ENCODE measurements at places on chromosomes 1 and 21.

GRCh38 chr1:97120806-97121205, 399.2 kb downstream of the PTBP2 start:
- no peak for DNase-seq

DNA sequence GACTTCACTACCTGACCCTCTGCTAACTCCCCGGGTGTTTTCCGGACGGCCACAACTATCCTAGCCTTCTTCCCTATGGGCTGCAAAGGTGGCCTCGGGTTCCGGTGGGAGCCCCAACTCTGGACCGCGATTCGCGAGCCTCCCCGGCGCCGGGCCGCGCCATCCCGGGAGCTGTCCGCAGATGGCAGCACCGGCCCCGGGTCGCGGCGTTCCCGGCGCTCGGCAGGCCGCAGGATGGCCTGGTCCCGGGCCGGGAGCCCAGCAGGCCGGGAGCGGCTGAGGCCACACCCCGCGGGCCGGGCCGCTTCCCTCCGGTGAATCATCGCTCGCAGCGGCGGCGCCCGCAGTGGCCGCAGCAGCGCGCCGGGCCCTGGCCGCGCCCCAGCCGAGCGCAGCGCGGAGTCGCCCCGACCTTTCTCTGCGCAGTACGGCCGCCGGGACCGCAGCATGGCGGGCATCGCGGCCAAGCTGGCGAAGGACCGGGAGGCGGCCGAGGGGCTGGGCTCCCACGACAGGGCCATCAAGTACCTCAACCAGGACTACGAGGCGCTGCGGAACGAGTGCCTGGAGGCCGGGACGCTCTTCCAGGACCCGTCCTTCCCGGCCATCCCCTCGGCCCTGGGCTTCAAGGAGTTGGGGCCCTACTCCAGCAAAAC, at the start of gene CAPN2:
Gene CAPN2 (plus strand): TSS at position 346 of the 656 bp plus-strand sequence. CDS start 102 bp downstream, at position 448.
- peak; percentile 79 for DNase-seq

DNA sequence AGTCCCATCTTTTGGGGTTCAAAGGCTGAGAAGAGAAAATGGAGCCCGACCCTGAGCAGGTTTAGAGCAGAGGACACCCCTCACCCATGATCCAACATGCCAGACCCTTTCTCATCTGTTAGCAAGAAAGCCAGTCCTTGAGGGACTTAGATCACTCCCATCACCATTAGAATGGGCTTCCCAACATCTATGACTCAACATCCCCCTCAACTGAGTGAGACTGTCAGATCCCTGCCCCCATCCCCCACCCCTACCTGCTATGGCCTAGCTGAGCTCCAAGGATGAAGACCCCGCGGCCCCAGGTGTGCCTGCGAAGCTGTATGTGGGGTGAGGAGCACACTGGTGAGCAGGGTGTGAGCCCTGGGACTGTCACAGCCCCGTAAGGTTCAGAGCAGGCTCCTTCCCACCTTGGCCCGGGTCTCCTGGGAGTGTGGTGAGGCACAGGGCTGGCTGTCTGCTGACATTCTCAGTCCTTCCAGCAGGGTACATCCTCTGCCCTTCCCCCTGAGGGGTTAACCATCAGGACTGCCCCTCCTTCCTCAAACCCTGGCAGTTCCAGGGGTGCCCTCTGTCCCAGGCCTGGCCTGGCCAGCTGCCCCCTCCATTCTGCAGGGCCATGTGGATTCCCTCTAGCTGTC, 21.4 kb upstream of the BLACAT1 start:
- no peak for DNase-seq

- DNase-seq = no peak
Observed at GRCh38 chr1:30449003-30449402, 274.4 kb downstream of the MATN1 start.

DNA sequence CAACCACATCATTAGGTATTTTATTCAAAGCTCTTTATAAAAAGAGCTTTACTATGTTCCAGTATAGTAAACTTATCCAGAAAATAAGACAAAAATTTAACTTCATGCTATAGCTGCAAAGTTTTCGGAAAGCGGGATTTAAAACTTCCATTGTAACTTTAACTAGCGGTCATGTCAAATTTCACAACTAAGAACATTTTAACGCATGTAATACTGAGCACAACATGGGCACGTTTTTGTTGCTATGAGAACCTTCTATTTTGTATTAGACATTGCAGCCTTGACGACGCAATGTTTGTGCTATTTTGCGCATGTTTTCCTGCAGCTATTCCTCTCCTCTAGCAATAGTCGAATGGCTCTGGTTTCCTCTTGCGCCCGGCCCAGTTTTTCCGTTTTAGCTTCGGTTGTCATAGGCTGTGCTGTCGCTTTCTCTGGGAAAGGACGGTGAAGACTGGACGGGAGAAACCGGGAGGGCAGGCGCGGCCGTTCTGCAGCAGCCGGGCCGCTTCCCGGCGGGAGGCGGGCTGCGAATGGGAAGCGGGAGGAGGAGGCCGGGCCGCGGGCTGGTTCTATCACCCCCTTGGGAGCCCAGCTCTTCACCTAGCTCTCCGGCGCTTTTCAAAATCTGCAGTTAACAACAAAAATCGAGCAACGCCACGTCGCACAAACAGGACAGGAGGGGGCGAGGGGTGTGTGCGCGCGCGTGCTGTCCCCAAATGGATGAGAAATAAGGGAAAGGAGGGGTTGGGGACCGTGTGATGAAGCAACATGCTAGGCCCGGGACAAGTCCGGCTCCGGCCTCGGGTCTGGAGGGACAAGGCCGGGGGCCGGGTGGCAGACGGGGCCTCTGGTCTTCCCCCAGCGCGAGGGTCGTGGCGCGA, 105.3 kb upstream of the HNRNPU start:
- peak; percentile 88 for DNase-seq

DNA sequence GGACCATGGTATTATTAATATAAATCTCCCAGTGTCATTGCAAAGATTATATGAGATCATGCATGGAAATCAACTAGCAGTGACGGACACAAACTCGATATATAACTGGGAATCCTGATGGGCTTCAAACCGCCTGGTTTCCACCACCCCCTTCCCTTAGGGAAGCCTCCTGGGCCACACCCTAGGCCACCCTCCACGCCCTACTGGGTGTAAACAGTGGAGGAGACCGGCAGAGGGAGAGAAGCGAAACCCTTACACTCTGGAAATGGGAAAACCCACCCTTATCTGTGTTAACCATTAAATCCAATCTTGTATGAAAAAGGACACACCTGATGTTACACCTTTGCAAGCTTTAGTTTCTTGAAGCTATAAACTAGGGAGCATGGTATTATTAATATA, 595 bp upstream of the ZNHIT6 start:
- DNase-seq = no peak
